Cardiac muscle cell (in vitro differentiated cells and primary cell): ENCODE measurements at places on chromosomes 7 and 10. TPM values are rescaled to one million over a fixed set of nuclear protein-coding genes. Genes with fewer than 3 reads are reported as not detected.

The PLCE1 gene
- 1.6 and 3.0 TPM in 2 replicates for polyA plus RNA-seq

The CYP3A7 gene
- polyA plus RNA-seq = 0.14 and 0.51 TPM in 2 replicates

The IFIT1B gene
- 0.31 and 0.99 TPM in 2 replicates for polyA plus RNA-seq

The SRGN gene
- 0.62 TPM in 1 of 2 replicates, not detected in the other for polyA plus RNA-seq

The TSPAN15 gene
- 252 and 541 TPM in 2 replicates for polyA plus RNA-seq

The MUC12 gene
- polyA plus RNA-seq = not detected in 2 replicates

The HABP2 gene
- polyA plus RNA-seq = 0.06 TPM in 1 of 2 replicates, not detected in the other

The MINDY4 gene
- 2.7 and 4.1 TPM in 2 replicates for polyA plus RNA-seq

The KCNH2 gene
- polyA plus RNA-seq = 48.0 and 64.2 TPM in 2 replicates

The PAPOLB gene
- polyA plus RNA-seq = not detected in 2 replicates

The GSTO2 gene
- polyA plus RNA-seq = 3.0 and 5.1 TPM in 2 replicates

The NAT16 gene
- polyA plus RNA-seq = not detected in 2 replicates

The ENO4 gene
- polyA plus RNA-seq = 0.44 TPM in 1 of 2 replicates, not detected in the other

The MEOX2 gene
- 0.34 and 0.52 TPM in 2 replicates for polyA plus RNA-seq

The PPP1R17 gene
- polyA plus RNA-seq = 1.7 TPM in 1 of 2 replicates, not detected in the other

The PBLD gene
- 4.6 and 5.6 TPM in 2 replicates for polyA plus RNA-seq

The FKBP14 gene
- polyA plus RNA-seq = 17.4 and 29.6 TPM in 2 replicates

The CRYGN gene
- 0.46 and 0.77 TPM in 2 replicates for polyA plus RNA-seq

The TFEC gene
- polyA plus RNA-seq = not detected in 2 replicates

The TMEM236 gene
- polyA plus RNA-seq = 0.20 TPM in 1 of 2 replicates, not detected in the other

The DOCK1 gene
- polyA plus RNA-seq = 15.0 and 20.9 TPM in 2 replicates

The LRIT1 gene
- polyA plus RNA-seq = not detected in 2 replicates

The PPP1R3C gene
- polyA plus RNA-seq = 52.1 and 81.4 TPM in 2 replicates

The CLDN15 gene
- 2.8 and 3.2 TPM in 2 replicates for polyA plus RNA-seq

The ERCC6 gene
- polyA plus RNA-seq = 5.4 and 8.2 TPM in 2 replicates

The GPR15LG gene
- not detected in 2 replicates for polyA plus RNA-seq

The TFAM gene
- polyA plus RNA-seq = 46.4 and 47.5 TPM in 2 replicates

The NEUROD6 gene
- not detected in 2 replicates for polyA plus RNA-seq

The ZCCHC24 gene
- 65.4 and 81.5 TPM in 2 replicates for polyA plus RNA-seq

The PLEKHS1 gene
- not detected in 2 replicates for polyA plus RNA-seq

The MSMB gene
- polyA plus RNA-seq = not detected in 2 replicates

The TFR2 gene
- polyA plus RNA-seq = 0.39 TPM in 1 of 2 replicates, not detected in the other

The CADPS2 gene
- polyA plus RNA-seq = 12.2 and 17.2 TPM in 2 replicates

The RASA4B gene
- polyA plus RNA-seq = 8.5 and 15.1 TPM in 2 replicates

The TAS2R41 gene
- polyA plus RNA-seq = not detected in 2 replicates

The PNLIPRP2 gene
- not detected in 2 replicates for polyA plus RNA-seq

The ACTR3C gene
- 2.2 and 2.4 TPM in 2 replicates for polyA plus RNA-seq

The GJD4 gene
- not detected in 2 replicates for polyA plus RNA-seq

The TMEM139 gene
- 2.0 and 3.0 TPM in 2 replicates for polyA plus RNA-seq

The CHCHD3 gene
- 102 and 127 TPM in 2 replicates for polyA plus RNA-seq

The SUMF2 gene
- 49.5 and 77.2 TPM in 2 replicates for polyA plus RNA-seq

The SLC13A1 gene
- polyA plus RNA-seq = not detected in 2 replicates

The OR2A42 gene
- not detected in 2 replicates for polyA plus RNA-seq

The OR2A2 gene
- polyA plus RNA-seq = not detected in 2 replicates
